ENCODE measurements at places on chromosomes 6 and 20. TPM values are rescaled to one million over a fixed set of nuclear protein-coding genes. Genes with fewer than 3 reads are reported as not detected.
A peak's percentile ranks its signal among the peaks of the same experiment; 100 is the strongest.

SRMS gene
- not detected for total RNA-seq

RAET1G gene
- total RNA-seq = not detected

SLC25A27 gene
- total RNA-seq = 2.6 TPM

APCDD1L gene
- not detected for total RNA-seq

SHLD1 gene
- total RNA-seq = 16.3 TPM

KCNK15 gene
- total RNA-seq = not detected

LY6G6C gene
- total RNA-seq = not detected

- peak; percentile 92 for DNase-seq
Observed at GRCh38 chr6:11381801-11382513, 149.5 kb upstream of the NEDD9 start.

DNA sequence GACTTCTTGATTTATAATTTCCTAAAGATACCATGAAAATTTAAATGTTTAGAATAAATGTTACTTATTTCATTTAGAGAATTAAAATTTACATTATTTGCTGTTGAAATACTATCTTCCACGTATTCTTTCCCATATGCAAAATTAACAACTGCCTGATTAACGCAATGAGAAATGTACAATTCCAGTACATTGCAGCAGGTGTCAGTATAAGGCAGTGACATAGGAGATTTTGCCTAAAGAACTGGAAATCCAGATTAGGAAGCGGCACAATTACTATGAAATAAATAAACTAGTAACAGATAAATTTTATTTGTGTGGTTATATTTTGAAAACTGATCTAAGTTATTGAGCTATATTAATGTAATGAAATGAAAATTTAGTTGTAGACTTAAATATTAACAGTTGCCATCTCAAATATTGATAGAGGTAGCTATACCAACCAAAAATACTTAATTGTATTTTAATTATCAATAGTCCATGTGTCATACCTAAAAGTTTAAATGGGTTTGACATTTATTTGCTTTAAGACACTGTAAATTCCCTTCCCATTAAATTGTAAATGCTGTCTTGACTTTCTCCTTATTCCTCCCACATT lies 300.2 kb downstream of the UTRN start:
- peak; percentile 26 for DNase-seq

DNA sequence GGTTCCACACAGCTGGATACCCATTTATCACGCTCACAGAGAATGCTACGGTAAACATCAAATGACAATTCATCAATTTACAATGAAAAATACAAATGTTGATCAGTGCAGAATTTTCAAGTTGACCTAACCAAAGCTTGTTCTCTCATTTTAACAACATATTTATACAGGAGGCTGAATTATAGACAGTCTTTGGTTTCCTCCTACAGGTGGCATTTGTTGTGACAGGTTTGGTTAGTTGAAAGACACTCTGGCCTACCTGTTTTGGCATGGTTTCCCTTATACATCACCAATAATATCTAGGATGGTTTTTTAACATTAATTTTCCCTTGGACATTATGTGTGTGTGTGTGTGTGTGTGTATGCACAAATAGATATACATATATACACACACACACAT lies 642.5 kb upstream of the MMS22L start:
- no peak for DNase-seq

- DNase-seq = no peak
Observed at GRCh38 chr6:21523652-21524051, 69.9 kb upstream of the SOX4 start.

GRCh38 chr6:38695227-38695900 lies 7.6 kb downstream of the GLO1 start:
- no peak for DNase-seq

DNA sequence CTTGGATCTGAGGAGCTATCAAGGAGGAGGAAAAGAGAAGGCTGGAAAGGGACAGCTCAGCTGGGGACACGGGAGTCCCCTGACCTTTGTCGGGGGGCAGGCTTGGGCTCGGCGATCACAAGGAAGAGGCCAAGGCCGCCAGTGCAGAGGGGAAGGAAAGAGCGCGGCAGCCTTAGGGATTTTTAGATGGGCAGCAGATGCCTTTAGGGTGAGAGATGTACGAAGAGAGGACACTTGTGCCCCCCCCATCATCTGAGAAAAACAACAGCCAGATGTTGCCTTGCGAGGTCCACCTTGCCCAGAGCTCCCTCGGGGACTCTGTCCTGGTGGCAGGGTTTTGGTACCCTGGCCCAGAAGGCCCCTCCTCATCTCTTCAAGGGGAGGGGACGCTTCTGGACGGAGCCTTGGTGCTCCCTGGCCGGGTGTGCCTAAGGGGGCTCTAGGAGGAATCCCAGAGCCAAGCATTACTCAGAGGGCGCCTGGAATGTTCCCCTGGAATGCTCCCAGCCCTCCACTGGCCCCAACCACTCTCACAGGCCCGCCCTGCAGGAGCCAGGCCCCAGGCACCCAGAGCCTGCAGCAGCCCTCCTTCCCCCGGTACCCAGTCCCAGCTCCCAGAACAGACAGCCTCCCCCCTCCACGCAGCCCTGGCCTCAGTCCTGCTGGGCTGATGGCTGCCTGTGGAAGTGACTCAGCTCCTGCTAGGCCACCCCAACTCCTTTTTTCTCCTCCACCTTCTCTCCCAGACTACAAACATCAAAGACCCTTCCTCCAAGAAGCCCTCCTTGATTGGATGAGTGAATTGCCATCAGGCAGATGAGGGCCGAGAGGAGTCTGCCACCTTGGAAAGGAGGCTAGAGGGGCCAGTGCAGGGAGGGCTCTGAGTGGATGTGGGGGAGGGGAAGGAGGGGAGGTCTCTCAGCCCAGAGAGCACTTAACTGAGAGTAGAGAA lies 1.8 kb downstream of the ADAM33 start:
- no peak for DNase-seq

DNA sequence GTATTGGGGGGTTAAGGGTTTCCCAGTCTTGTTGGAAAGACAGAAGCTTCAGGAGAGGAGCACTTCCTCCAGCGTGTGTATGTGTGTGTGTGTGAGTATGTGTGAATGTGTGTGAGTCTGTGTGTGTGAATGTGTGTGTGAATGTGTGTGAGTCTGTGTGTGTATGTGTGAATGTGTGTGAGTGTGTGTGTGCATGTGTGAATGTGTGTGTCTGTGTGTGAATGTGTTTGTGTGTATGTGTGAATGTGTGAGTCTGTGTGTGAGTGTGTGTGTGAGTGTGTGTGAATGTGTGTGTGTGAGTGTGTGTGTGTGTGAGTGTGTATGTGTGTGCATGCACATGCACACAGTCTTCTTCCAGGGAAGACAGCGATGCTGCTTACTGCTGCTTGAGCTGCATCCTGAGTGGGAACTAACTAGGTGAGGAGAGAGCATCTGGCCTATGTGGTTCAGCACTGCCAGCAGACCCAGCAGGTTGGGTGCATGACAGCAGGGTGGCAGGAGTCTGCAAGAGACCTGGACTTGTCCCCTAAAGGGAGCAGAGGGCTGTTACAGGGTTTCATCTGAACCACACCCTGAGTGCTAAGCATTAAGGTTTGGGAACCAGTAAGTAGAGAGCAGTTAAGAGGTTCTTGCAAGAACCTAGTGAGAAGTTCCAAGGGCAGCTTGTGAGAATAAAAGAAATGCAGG lies 22.7 kb upstream of the CCND3 start:
- DNase-seq = no peak

GRCh38 chr6:4914420-4915159 lies 89.2 kb downstream of the RPP40 start:
- no peak for DNase-seq

GRCh38 chr6:94894300-94894699 lies 683.0 kb upstream of the MANEA start:
- no peak for DNase-seq

DNA sequence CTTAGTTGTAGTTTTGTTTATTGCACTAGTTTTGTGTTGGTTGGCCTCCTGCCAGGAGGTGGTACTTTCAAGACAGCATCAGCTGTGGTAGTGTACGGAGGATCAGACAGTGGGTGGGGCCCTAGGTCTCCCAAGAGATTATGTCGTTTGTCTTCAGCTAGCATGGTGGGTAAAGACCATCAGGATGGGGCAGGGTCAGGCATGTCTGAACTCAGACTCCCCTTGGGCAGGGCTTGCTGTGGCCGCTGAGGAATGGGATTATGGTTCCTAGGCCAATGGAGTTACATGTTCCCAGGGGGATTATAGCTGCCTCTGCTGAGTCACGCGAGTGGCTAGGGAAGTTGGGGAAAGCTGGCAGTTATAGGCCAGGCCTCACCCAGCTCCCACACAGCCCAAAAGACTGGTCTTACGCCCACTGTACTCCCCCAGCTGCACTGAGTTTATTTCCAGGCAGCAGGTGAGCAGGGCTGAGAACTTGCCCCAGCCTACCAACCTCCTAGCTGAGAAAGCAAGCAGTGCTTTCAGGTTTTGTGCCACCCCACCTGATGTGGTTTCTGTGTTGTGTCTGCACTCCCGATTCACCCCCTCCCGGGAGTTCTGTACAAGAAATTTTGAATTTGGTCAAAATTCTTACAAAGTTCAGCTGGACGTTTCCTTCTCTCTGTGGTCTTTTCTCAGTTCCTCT lies 24.7 kb downstream of the ZSCAN31 start:
- no peak for DNase-seq

GRCh38 chr20:62795023-62795761 lies 1.1 kb upstream of the MRGBP start:
- DNase-seq = peak; percentile 58

DNA sequence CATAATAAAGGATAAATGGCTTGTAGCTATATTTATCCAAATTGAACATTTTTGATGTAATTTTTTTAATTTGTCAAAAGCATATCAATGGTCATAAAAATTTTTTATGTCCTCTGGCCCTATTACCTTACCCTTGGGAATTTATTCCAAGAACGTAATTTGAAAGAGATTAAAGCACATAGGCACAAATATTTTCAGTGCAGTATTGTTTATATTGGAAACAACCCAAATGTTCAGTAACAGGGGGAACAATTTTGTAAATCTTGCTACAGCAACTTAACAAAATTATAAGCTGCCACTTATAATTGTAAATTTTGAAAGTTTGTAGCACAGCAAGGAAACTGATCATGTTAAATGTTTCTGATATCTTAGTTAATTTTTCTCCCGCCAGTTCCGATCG lies 142.4 kb downstream of the MTHFD1L start:
- DNase-seq = no peak

- DNase-seq = no peak
Observed at GRCh38 chr6:11196511-11197174, 35.8 kb downstream of the NEDD9 start.

DNA sequence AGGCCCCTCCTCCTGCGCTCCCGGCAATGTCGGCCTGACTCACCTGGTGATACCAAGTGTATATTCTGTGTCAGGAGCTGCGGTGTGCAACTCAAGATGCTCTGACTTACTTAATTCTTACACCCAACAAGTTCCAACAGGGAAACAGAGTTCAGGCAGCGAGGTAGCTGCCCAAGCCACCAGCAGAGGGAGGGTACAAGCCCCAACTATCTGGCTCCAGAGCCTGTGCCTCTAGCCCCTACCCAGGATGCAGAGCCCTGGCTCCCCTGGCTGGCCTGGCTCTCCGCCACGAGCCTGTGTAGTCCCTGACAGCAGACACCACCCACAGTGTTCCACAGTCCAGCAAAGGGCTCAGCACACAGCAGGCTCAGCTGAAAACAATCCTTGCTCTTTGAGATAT lies 34.9 kb downstream of the C20orf203 start:
- no peak for DNase-seq

GRCh38 chr6:16388488-16388887 lies 150.1 kb downstream of the GMPR start:
- DNase-seq = no peak

DNA sequence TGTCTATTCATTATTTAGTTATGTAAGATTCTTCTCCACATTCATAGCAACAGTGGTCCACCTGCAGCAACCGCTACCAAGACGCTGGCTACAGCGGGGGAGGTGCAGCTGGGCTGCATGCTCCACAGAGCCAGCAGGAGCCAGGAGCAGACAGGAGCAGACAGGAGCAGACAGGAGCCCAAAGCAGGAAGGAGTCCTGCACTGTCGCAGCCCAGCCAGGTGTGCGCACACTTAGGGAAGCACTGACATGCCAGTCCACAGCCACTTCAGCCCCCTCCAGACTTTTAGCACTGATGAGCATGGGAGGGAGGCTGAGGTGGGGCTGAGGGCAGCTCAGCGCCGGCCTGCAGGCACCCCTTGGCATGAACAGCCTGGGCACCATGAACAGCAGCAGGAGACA lies 19.6 kb downstream of the KIF16B start:
- no peak for DNase-seq

GRCh38 chr6:105200133-105200730 lies 20.4 kb upstream of the POPDC3 start:
- DNase-seq = no peak

GRCh38 chr6:157385482-157385881 lies 4.5 kb downstream of the ZDHHC14 start:
- no peak for DNase-seq

GRCh38 chr6:68427630-68428029 lies 207.5 kb upstream of the ADGRB3 start:
- DNase-seq = no peak

- DNase-seq = no peak
Observed at GRCh38 chr6:149055195-149055899, 262.2 kb upstream of the TAB2 start.

DNA sequence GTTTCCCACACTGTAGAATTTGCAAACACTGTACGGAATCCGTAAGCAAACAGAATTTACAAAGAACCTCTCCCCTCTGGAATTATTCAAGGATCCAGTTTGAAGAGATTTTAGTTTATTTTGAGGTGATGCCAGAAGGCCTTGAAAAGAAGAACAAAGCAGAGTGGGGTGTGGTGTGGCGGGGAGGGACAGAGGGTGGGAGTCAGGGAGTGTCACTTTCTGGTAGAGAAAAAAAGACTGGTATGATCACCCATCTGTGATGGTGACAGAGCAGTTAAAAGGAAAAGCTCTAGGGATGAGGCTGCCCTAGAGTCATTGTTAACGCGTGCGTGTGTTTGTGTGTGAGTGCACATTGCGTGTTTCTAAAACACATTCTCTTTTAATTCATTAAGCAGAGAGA lies 97.0 kb upstream of the F13A1 start:
- no peak for DNase-seq

Data from CD4-positive, alpha-beta memory T cell (primary cell).